ENCODE measurements at places on chromosomes 5 and 9.

DNA sequence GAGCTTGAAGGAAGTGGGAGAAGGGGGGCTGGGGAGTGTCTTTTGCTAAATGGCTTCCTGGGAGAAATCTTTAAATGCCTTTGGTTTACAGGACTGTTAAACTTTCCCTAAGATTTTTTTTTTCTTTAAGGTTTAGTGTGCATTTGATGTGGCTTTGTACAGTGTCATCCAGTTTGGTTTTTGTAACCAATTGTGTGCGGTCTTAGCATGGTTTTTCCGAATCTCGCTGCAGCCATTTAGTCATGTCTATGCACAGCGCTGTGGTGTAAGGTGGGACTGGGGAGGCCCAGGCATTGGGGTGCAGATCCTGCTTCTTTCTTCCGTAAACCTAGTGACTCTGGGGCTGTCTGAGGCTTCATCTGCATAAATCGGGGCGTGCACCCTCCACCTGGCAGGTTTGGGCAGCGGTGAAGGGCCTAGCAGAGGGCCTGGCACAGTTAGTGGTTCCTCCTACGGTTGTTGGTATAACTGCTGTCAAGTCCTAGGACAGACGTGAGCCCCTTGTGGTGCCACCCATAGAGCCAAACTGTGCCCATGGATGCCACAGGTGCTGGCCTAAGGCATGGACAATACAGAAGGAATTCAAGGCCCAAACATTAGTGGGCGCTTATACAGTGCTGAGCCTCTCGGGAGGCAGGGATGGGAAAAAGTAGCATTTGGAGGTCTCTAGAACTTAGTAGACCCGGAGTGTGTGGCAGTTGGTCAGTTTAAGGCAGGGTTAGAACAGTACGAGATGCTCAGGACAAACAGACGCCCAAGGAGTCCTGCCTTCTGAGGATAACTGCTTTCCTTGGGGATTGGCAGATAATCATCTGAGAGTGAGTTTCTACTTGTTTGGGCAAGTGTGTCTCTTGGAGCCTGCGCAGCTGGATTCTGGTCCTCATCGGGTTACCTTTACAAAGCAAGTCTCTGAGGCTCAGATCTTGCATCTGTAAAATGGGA, 1.5 kb downstream of the PRRC2B start:
- no peak for DNase-seq

DNA sequence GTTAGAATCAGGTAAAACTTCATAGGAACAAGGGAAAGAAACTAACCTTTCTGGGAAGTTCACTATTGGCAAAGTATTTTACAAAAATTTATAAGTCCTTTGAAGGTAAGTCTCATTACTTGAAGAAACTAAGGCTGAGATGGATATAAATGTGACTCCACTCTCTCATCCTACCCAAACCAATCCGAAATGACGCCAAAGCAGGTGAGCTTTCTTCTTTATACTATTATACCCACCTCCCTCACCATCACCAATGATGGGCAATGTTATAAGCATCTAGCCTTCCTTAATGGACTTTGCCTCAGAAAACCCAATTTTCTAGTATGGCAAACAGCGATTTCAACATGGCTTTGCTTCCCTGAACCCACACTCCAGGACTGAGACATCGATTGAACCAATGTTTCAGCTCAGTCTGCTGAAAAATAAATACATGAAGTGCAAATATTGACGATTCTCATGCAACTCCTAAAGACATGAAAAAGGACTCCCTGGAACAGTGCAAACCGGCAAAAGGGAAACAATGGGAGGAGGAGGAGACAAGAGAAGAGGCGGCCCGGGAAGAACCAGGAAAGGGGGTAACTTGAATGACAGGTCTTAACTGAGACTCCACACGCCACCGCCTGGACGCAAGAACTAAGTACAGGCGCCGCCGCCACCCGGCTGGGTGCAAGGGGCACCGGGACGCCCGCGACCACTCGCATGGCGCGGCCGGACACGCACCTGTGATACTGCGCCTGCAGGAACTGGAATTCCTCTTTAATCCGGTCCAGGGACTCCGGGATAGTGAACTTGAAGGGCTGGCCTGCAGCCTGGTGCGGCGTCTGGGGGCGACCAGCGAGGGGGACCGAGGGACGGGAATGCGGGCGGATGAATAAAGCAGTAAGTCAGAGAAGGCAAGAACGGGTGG, 2.5 kb downstream of the TLE1 start:
- DNase-seq, result peak; percentile 92

GRCh38 chr5:82374637-82375036, 96.5 kb upstream of the RPS23 start:
- no peak for DNase-seq

DNA sequence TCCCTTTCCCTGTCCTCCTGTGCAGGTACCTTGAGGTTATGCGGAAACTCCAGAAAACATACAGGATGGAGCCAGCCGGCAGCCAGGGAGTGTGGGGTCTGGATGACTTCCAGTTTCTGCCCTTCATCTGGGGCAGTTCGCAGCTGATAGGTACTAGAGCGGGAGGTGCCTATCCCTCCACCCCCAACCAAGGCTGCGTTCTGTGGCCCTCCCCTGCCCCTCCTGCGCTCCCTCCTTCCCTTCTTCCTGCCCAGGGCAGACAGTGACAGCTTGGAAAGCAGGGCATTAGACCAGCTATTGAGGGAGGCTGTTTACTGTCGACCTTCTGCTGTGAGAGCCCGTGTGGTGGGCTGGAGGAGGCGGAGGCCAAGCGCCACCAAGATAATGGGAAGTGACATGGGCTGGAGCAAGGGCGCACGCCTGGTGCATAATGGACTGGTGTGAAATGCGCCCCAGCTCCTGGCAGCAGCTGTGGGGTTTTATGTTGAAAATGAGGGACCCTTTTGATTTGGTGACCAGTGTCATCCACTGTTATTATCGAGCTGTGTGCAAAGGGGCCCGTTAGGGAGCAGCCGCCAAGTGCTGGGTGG, 25.3 kb downstream of the PTPA start:
- no peak for DNase-seq

DNA sequence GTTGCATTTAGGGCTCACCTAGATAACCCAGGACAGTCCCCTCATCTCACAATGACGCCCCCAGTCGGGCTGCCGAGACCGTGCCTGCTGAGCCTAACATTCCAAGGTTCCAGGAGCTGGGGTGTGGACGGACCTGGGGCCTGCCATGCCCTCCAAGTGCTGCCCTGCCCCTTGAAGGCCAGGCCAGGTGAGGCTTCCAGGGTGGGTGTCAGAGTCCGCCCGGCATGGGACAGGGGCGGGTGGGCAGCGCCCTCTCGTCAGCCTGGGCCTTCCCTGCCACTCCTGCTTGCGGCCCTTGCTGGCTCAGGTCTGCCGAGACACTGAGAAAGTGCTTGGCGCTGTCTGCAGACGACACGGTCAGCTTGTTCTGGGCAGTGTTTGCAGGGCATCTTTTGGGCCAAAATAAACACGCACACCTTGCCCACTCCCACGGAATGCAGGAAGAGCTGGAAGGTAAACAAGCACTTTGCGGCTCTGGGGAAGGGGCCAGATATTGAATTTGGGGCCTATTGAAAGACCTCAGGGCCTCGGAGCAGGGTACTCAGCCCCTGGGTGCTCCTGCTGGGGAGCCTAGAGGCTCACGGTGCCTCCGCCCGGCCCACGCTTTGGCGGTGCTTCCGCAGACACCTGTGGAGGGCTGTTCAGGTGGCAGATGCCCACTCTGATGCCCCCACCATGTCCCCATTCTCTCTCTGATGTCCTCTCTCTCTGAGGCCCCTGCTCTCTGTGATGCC, 4.2 kb upstream of the SCGB3A1 start:
- DNase-seq, result no peak

DNA sequence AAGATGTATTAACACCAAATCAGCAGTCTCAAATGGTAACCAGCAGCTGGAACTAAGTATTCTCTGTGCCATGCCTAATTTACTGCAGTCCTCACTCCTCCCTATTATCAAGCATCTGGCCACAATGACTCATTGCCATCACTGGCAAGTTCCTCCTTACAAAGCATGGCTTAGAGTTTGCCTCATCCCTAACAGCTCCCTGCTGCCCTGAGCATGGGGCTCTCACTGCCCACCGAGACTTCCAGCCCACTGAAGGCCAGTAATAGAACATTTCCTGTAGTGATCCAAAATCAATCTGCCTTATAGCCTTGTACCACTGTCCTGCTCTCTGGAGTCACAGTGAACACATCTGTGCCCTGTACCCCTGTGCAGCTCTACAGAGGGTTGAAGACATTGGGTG, 211.9 kb upstream of the TRIM32 start:
- no peak for DNase-seq

- peak; percentile 5 for DNase-seq
Measured at GRCh38 chr9:14692470-14693250, 572 bp downstream of the ZDHHC21 start.

- no peak for DNase-seq
Measured at GRCh38 chr9:25519286-25519685, 159.0 kb downstream of the TUSC1 start.

GRCh38 chr9:124765439-124765835, 5.7 kb downstream of the NR6A1 start:
- DNase-seq, result no peak

DNA sequence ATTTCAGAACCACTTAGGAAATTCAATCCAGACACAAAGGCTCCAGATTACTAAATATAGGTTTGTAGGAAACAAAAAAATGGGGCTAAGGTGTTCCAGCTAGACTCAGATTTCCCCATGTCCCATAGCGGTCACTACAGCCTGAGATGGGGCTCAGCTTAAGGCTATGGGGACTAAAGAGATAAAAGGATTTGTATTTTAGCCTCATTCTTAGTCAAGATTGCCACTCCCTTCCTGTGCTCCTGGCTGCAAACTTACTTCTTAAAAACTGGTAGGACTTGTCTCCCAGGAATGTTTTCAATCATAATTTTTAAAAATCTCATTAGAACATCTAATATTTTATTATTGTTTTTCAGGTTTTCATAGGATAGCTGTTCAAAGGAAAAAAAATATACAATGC, 253.8 kb upstream of the DAB2 start:
- no peak for DNase-seq

DNA sequence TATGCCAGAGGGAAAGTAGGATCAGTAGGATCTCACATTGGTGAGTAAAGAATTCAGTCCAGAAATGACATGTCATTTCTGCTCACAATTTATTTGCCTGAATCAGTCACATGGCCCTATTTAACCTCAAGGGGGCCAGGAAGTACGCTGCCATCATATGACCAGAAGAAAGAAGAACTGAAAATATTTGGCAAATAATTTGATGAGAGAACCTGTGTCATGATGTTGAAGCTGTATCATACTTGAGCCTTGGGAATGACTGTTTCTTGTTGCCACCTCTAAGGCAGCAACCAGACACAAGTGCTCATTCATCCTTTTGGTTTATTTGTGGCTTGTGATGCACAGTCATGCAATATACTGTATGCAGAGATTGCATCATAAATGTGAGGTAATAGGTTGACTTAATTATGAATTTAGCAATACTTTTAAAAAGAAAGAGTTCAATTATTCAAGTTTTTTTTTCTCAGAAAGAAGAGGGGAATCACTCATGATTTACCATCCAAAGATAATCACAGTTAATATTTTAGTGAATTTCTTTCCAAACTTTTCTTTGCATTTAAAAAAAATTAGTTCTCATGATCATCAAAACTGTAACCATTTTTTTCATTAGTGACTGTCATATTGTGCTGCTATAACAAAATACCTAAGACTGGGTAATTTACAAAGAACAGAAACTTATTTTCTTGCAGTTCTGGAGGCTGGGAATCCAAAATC, 8.2 kb upstream of the ZFYVE16 start:
- no peak for DNase-seq

DNA sequence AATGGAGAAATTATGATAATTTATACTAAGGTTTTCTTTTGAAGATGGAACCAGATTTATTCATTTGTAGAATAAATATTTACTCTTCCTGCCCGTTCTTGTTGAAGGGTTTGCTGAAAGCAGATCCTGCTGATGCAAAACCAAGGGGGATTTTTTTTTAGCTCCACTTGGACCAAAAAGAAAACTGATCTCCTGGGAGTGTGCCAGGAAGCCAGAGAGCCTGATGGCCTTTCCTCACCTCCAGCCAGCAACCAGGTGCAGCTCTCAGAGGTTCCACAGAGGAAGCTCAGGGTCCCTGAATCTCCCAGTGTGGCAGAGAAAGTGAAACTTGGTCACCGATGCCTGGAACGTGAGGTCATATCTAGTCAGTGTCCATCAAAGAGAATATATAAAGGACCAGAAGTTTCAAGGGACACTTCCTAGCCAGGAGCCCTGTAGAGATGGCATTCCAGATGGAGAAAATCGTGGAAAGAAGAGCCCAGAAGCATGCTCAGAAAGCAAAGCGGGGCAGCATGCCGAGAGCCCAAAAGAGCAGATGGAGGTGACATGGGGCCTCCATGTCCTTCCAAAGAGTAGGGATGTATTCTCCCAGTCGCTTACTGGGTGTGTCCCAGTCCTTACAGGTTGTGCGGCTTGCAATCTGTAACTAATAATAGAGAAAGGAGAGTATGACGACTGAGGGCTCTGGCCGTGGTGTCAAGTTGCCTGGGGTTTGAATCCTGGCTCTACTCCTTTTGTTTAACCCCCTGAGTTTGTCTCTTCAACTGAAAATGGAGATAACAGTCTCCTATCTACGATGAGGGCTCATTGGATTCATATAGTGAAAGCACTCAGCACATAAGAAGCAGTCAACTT, 12.2 kb downstream of the AFAP1L1 start:
- DNase-seq, result no peak

- DNase-seq, result peak; percentile 23
Measured at GRCh38 chr5:174581479-174581878, 142.9 kb upstream of the MSX2 start.
